ENCODE measurements at places on chromosomes 4 and X.

- peak; percentile 21 for DNase-seq
Observed at GRCh38 chrX:63275127-63275526, 76.0 kb downstream of the SPIN4 start.

DNA sequence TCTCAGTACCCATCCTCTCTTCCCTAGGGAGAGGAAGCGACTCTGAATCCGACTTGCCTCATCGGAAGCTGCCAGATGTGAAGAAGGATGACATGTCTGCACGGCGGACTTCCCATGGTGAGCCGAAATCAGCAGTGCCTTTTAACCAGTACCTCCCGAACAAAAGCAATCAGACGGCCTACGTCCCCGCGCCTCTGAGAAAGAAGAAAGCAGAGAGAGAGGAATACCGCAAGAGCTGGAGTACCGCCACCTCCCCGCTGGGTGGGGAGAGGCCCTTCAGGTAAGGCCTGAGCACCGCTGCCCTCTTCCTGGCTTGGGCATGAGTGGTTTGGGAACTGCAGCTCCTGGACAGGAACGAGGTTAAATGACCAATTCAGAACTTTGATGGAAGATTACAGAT lies 81.2 kb downstream of the LIMCH1 start:
- no peak for DNase-seq

GRCh38 chr4:176792326-176793059 lies at the start of gene VEGFC:
Gene VEGFC (minus strand): TSS chr4:176792922. CDS start chr4:176792311, 611 bp downstream.
- DNase-seq = peak; percentile 69

DNA sequence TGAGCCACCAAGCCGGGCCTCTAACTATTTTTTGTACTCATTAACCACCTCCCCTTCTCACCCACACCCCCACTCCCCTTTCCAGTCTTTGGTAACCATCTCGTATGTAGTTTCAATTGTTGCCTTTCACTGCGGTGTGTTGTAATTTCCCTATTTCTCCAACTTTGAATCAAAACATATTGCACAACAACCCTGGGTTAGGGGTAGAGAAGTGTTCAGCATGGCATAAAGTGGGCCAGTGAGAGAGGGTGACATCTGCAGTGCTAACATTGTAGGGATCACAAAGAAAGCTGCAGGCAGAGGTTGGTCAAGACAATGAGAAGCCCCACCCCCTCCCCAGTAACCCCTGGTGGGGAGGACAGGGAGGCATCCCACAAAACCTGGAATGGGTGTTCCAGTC lies 92.7 kb downstream of the SPATA18 start:
- no peak for DNase-seq

DNA sequence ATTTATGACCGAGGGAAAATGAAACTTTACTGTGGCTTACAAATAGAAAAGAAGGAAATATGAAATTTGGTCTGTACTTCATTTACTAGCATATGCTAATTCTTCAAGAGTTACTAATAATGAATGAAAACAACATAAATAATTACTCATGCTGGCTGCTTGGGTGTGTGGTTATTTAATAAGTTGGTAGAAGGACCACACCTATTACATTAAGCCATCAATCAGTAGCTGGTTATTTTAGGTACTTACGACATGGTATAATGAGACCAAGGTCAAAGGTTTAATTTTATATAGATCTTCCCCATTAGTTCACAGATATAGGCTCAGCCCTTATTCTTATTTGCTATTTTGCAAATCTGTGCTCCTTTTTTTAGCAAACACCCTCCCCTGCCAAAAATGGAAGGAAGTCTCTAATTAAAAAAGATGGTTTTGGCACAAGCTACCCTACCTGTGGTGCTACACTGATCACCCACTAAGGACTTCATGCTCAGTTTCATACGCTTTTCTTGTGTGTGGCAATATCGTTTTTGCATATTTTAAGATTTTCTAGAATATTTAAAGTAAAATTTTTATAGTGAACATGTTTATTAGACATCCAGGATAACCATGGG lies 14.1 kb downstream of the TMPRSS11D start:
- no peak for DNase-seq

GRCh38 chr4:113874480-113874879 lies 105.0 kb downstream of the ARSJ start:
- DNase-seq = no peak

- DNase-seq = peak; percentile 36
Observed at GRCh38 chr4:186724864-186725468, 1.3 kb upstream of the FAT1 start.

DNA sequence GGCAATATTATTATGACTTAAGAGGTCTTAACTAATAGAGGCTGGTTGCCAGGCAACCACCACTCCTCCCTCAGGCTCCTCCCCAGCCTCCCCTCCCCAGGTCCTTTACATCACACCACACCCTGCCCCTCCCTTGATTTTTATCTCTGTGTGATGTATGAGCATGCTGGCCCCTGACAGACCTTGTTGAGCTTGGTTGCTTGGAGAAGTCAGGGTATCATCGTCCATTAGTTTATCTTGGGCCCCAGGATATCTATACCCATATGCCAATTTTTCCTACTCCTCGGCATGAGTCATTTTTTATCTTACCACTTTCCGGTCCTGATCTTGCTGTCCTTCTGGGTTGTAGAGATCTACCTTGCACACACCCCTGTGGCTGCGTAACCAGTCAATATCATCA lies 2.5 kb downstream of the AKAP4 start:
- DNase-seq = no peak

DNA sequence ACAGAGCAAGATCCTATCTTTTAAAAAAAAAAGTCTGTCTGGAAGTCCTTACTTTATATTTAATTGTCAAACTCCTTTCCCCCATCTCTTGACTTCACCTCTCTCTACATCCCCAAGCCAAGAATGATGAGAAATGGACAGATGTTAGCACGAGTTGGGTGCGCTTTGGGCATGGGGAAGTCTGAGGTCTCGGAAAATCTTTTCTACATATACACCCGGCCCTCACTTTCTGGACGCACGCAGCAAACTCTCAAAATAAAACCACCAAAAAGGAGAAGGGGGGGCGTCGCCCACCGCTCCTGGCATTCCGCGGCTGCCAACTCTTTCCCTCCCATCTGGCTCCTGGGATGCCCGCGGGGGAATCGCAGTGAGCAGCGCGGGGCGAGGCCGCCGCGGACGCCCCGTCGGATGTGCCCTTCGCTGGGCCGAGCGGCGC lies 756 bp downstream of the IGFBP7 start:
- DNase-seq = no peak

DNA sequence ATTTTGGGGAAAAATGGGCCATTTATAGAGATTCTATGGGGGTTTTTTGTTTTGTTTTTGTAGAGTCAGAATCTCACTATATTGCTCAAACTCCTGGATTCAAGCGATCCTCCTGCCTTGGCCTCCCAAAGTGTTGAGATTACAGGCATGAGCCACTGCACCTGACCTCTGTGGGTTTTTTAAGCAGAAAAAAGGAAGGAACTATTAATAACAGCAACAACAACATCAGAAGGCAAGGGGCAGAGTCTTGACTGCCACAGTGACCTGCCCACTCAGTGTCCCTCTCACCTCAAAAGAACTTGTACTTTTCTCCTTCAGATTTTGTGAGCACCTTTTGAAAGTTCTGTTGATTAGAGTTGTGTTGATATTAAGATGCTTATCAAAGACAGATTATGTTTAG lies 48.1 kb downstream of the FNIP2 start:
- no peak for DNase-seq

DNA sequence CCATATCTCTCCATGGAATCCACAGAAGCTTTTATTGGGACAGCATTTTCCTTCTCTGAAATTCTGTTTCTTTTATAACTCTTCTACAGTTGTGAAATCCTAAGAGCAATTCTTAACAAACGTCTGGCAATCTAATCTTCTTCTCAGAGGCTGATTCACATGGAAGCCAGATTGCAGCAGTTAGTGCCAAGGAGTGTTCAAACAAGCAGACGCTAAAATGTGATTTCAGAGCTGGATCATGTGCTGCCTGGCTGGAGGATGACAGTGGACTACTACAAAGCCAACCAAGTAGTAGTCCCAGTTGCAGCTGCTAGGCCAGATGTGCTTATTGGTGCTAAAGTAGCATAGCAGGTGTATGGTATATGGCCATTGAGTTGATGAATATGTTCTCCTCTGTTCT lies 27.7 kb upstream of the GLRB start:
- DNase-seq = no peak

GRCh38 chrX:72624194-72624593 lies 51.6 kb upstream of the HDAC8 start:
- DNase-seq = no peak

GRCh38 chrX:12878536-12878935 lies 11.7 kb downstream of the TLR7 start:
- DNase-seq = no peak

DNA sequence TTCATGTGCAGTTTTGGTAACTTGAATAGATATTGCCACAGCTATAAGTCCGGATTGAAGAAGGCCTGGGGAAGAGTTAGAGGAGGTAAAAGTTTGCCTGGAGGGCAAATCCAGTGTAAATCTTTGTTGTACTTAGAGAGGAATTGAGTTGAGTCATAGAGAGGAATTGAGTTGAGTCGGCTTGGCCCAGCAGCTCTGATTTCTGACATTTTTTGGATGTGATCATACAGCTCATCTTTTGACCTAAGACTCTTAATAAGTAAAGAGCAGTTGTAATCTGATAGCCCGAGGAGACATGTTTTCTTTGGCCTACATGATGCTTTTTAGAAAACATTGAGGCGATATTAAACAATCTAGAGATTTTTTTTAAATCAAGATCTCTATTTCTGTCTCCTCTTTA lies 3.9 kb downstream of the KIT start:
- DNase-seq = no peak

DNA sequence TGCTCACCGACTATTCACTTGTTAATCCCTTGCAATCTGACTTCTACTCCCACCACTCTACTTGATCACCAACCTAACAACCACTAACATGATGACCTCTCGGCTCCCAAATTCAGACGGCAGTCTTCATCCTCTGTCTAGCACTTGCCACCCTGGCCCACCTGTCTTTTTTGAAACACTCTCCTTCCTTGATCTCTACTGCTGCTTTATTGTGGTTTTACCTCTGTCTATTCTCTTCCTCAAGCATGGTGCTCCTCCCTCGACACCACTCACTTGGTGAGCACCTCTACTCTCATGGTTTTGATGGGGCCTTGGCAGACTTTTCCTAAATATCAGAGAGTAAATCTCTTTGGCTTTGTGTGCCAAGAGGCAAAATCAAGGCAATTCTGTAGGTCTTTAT lies 21.7 kb upstream of the CXCR3 start:
- DNase-seq = no peak

- no peak for DNase-seq
Observed at GRCh38 chr4:38791010-38791409, 8.2 kb upstream of the TLR10 start.

- peak; percentile 60 for DNase-seq
Observed at GRCh38 chr4:3047464-3048286, 26.7 kb downstream of the HTT-AS start.

DNA sequence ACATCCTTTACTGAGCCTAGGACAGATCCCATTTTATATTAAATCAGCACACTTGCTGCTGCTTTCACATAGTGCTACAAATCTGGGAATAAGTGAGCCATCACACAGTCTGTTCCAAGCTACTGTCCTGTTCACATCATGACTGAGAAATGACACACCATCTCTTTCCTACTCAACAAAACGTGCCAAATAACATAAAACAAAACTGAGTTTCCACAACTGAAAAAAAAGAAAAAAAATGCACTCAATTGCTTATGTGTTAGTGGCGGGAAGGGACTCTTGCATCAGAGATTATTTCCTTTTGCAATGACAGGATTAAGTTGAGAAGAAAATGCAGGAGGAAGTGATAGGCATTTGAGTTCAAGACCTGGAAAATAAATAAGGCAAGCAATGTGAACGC lies 109.0 kb downstream of the SHROOM4 start:
- no peak for DNase-seq

DNA sequence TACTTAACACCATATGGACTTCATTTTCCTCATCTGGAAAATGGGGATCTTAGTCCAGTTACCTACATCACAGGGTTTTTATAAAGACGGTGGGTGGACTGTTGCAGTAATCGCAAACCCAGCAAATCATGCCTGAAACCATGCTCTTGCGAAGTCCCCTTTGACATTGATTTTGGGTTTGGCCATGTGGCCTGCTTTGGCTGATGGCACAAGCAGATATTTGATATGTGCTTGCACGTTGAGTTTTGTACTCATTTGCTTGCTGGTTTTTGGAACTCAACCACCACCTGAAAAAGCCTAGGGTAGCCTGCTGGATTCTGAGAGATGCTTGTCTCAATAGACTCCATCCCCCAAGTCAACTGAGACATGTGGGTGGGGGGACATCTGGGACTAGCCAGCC lies 14.4 kb upstream of the KLHL2 start:
- no peak for DNase-seq

GRCh38 chr4:113457886-113458285 lies 303.7 kb downstream of the CAMK2D start:
- no peak for DNase-seq

- no peak for DNase-seq
Observed at GRCh38 chr4:122104184-122104583, 47.9 kb upstream of the BLTP1 start.

GRCh38 chr4:169902658-169903345 lies 123.4 kb downstream of the MFAP3L start:
- no peak for DNase-seq

DNA sequence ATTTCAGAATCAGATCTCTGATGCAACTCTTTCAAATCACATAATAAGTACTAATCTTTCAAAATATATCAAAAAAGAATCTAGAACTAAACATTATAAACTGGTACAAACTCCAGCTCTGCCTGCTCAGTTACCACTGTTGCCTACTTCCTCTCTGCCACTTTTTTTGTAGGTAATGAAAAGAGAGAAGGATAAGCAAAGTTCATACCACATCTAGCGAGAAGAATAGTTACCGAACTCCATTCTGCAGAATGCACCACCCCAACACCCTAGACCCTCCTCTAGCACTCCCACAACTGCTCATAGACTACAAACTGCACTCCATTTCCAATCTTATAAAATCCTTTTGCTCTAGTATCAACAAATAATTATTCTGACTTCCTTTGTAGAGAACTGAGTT lies 19.7 kb upstream of the LRBA start:
- no peak for DNase-seq

DNA sequence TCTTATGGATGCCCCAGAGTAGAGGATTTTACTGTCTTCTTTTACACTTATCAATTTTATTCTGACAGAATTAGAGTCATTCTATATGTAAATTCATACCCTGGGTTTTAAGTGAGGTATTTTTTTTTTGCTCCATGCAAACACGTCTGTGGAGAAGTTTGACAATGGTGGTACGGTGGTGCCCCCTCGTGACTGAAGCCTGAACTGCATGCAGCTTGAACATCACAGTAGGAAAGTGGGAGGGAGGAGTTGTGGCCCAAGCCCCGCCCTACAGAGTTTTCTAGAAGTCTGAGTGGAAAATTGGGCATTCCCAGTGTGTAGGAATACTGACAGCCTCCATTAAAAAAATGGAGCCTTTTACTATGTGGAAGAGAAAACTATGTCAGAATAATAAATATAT lies 73.3 kb upstream of the RAB40AL start:
- peak; percentile 52 for DNase-seq

GRCh38 chr4:4685810-4686795 lies 144.3 kb upstream of the STX18 start:
- no peak for DNase-seq

DNA sequence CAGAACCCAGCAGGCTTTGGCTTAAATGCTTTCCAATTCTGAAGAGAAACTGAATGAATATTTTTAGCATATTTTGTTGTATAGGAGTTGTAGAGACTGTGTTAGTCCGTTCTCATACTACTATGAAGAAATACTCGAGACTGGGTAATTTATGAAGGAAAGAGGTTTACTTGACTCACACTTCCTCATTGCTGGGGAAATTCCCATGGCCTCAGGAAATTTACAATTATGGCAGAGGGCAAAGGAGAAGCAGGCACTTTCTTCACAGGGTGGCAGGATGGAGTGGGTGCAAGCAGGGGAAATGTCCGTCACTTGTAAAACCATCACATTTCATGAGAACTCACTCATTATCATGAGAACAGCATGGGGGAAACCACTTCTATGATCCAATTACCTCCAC lies 291.7 kb downstream of the PACRGL start:
- no peak for DNase-seq
